ENCODE measurements at places on chromosomes 4 and X.

DNA sequence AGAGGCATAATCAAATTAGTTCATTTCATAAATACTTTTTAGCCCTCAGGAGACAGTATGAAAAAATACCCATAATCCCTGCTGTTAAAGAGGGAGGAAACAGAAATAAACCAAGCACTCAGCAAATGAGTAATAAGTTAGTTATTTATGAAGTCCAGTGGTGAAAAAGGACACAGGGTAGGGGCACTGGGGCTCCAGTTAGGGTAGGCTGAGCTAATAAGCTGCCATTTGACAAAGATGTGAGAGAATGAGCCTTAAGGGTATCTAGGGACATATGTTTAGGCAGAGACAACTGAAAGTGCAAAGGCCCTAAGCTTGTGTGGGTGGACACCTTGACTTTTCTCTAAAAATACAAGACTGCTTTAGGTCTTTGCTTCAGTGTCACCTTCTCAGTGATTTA is 94.4 kb downstream of the IL15 start:
- H3K27ac ChIP-seq, result no peak overlapping the region
- H3K4me1 ChIP-seq, result no peaks in the 10 kb centered on the region
- no peak overlapping the region for H3K4me3 ChIP-seq
- no peaks in the 10 kb centered on the region for H3K27me3 ChIP-seq
- no peak for DNase-seq
- H3K36me3 ChIP-seq, result peaks cover 15% of the 10 kb centered on the region

DNA sequence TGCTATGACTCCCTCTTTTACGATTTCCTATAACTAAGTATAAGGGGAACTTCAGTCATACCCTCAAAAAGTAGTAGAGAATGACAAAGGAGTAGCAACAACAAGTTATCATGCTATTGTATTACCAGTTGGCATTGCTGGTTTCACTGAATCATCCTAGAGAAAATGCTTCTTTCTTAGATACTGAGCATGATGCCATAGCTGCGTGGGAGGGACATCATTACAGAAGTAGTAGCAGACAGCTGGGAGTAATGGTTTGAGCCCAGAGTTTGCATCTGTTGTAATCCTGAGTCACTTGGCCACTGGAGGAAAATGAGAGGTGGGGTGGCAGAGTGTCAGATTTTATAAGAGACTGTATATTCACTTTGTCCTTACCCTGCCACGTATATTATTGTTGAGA is 38.6 kb downstream of the MTMR1 start:
- H3K27ac ChIP-seq, result no peak overlapping the region
- no peak overlapping the region for H3K4me3 ChIP-seq
- H3K4me1 ChIP-seq, result no peaks in the 10 kb centered on the region

DNA sequence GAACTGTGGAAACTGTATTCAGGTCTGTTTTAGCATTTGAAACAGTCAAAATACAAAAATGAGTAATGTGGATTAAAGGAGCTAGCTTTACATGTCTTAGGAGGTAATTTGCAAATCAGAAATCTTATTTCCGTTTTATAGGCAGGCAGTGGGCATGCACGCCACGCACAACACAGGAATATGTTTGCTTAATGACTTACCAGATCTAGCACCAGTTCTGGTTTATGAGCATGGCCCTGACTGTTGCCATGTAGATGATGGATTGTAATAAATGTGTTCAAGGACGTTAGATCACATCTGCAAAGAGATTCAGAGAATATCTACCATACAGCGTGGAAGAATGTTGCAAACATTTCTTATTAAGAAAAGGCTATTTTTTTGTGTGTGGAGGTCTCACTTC is 344.5 kb upstream of the NR3C2 start:
- no peak for DNase-seq
- H3K27ac ChIP-seq, result no peak overlapping the region
- H3K36me3 ChIP-seq, result no peaks in the 10 kb centered on the region
- no peak overlapping the region for H3K4me3 ChIP-seq

DNA sequence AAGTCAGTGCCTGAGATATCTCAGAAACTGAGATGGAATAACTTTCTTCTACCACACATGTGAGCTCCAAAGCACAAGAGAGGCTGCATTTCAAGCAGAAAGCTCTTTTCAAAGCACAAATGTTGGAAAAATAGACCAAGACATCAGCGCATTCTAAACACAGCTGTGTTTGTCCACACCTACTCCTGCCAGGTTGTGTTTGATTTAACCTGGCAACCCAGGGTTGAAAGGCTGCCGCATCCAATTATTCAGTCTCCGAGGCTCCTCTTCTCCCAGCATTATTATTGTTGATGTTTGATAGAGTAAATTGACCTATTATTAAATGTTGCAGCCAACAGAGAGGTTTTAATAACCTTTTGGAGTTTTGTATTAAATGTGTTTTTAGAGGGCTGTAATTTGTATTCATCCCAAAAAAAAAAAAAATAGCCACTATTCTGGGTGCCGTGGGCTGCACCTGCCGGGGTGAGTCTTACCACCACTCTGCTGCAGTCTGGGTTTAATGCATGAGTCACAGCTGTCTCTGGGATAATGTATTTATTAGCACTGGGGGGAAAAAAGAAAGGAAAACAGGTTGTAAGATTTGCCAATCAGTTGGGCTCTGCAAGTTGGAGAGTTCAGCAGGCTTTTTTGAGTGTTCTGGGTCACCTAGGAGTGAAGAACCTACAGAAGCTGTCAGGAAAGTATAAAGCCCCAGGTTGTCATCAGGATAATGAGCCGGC is 105.2 kb upstream of the NOCT start:
- H3K4me3 ChIP-seq, result no peak overlapping the region
- no peaks in the 10 kb centered on the region for H3K27me3 ChIP-seq
- no peak for DNase-seq
